ENCODE measurements at places on chromosomes 1 and 21.

GRCh38 chr1:67732750-67733151 lies 47.8 kb downstream of the GADD45A start:
- H3K27me3 ChIP-seq: no peaks in the 10 kb centered on the region
- H3K36me3 ChIP-seq: no peaks in the 10 kb centered on the region
- H3K4me3 ChIP-seq: no peak overlapping the region
- H3K27ac ChIP-seq: no peak overlapping the region
- no peak for DNase-seq

DNA sequence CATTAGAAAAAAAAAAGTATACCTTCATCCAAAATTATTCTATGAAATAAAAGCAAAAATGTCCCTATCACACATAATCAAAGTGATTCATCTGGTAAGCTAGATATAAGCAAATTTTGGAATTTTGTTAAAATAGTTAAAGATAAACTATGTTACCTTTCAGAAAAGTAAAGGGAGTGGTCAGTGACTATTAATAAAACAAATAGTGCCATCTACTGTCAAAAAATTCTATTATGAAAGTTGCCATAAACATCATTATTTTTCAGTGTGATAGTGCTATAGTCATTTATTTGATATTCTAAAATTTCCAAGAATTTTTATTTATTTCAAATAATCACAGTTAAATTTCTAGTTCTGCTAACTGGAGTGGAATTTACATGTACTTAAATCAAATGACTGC lies 803.7 kb downstream of the KCNT2 start:
- H3K27ac ChIP-seq: no peak overlapping the region
- H3K27me3 ChIP-seq: no peaks in the 10 kb centered on the region
- no peaks in the 10 kb centered on the region for H3K4me1 ChIP-seq
- no peaks in the 10 kb centered on the region for H3K36me3 ChIP-seq
- no peak overlapping the region for H3K4me3 ChIP-seq
- DNase-seq: no peak

DNA sequence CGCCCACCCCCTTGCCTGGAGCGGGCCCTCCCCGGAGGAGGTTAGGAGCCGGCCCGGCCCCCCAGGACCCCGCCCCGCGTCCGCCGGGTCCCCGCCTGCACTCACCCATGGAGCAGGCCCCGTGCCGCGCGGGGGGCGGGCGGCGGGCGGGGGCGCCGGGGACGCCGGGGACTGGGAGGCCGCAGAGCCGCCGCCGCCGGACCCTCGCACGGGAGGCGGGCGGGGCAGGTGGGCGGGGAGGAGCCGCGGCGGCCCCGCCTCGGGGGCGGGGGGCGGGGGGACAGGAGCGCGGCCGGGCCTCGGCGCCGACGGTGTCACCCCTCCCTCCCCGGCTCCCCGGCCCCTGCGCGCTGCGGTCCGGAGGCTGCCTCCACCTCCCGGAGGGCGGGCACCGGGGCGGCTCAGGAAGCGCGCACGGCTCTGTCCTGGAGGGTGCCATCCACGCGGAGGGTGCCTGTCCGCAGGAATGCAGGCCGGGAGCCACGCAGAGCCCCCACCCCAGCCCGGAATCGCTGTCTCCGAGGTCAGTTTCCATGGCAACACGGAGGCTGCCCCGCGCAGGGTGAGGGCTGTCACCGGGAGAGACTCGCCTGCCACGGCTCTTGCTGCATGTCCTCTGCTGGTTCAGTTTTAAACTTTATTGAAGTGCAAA lies 5.9 kb upstream of the PLEKHG5 start:
- H3K27ac ChIP-seq: no peak overlapping the region
- peaks cover 5% of the 10 kb centered on the region for H3K4me1 ChIP-seq
- H3K4me3 ChIP-seq: peak overlapping the region; percentile 93
- DNase-seq: peak; percentile 48
- no peaks in the 10 kb centered on the region for H3K36me3 ChIP-seq
- H3K27me3 ChIP-seq: no peaks in the 10 kb centered on the region

GRCh38 chr1:200895801-200896530 lies 1.3 kb downstream of the INAVA start:
- DNase-seq: no peak
- peaks cover 10% of the 10 kb centered on the region for H3K4me1 ChIP-seq
- H3K27me3 ChIP-seq: no peaks in the 10 kb centered on the region
- no peaks in the 10 kb centered on the region for H3K36me3 ChIP-seq

DNA sequence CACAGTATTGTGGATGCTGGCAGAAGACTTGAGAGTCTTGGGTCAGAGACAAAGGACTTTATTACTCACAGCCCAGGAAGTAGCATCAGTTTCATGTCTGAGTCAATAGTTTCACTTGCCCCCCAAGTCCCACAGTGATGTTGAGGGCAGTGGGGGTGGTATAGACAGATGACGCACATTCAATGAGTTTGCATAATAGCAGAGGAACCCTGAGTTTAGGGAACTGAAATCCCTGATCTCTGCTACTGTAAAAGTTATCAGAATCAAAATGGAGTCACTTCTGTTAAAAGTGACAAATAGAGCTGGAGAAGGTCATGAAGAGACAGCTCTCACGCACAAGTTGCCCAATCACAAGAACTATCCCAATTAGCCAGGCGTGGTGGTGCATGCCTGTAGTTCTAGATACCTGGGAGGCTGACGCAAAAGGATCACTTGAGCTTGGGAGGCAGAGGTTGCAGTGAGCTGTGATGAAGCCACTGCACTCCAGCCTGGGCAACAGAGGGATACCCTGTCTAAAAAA lies 11.5 kb upstream of the HCRTR1 start:
- no peaks in the 10 kb centered on the region for H3K36me3 ChIP-seq
- no peaks in the 10 kb centered on the region for H3K4me1 ChIP-seq
- no peak for DNase-seq
- H3K27ac ChIP-seq: no peak overlapping the region

DNA sequence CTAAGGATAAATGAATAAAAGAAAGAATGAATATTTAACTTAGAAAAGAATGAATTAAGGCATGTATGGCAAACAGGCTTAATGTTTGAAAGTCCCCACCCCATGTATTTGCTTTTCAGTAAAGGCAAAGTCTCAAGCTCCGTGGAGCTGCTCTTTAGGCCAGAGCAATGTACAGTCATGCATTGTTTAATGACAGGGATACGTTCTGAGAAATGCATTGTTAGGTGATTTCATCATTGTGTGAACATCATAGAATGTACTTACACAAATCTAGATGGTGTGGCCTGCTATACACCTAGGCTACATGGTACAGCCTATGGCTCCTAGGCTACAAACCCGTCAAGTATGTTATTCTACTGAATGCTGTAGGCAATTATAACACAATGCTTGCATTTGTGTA lies 51.6 kb upstream of the SPATA6 start:
- H3K4me1 ChIP-seq: no peaks in the 10 kb centered on the region
- no peak overlapping the region for H3K4me3 ChIP-seq
- no peak for DNase-seq
- no peaks in the 10 kb centered on the region for H3K27me3 ChIP-seq
- no peaks in the 10 kb centered on the region for H3K36me3 ChIP-seq

DNA sequence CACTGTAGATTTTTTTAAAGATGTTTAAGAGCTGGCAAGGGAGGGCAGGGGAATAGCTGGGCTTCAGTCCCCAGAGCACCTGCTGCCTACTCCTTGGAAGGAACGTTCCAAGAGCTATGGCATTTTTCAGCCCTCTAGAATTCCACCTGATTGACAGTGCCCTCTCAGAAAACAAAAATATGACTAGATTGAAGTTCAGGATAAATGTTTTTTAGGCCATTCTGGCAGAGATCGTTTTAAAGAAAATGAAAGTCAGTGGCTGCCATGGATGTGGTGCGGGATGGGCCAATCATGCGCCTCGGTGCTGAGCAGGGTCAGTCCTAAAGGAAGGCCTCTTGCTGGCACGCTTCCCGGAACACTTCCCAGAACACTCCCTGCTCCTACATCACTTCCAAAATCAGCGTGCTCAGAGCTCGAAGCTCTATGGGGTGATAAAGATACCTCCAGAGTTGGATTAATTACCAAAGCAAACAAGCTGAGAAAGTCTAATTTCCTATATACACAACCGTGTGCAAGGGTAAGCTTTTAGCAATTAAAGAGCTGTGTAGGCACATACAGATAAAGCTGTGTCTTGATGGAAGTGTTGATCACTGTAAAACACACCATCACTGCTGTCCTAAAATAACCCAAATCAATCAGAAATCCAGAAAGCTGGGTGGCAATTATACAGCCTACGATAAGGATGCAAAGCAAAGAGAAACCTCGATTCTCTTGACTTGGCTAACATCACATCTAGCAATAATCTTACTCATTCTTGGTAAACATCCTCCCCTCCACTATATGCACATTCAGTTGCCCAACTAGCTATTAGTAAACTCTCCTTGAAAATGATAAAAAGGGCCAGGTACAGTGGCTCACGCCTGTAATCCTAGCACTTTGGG lies 34.6 kb downstream of the TGFBR3 start:
- H3K36me3 ChIP-seq: no peaks in the 10 kb centered on the region
- H3K27me3 ChIP-seq: no peaks in the 10 kb centered on the region
- peak; percentile 96 for DNase-seq
- peak overlapping the region; percentile 15 for H3K27ac ChIP-seq
- peaks cover 9% of the 10 kb centered on the region for H3K4me1 ChIP-seq
- H3K4me3 ChIP-seq: no peak overlapping the region

- H3K36me3 ChIP-seq: no peaks in the 10 kb centered on the region
- no peak for DNase-seq
- H3K27ac ChIP-seq: no peak overlapping the region
- H3K4me3 ChIP-seq: no peak overlapping the region
- no peaks in the 10 kb centered on the region for H3K4me1 ChIP-seq
- H3K27me3 ChIP-seq: no peaks in the 10 kb centered on the region
These were observed 48.3 kb downstream of the SLC22A15 start for GRCh38 chr1:116024626-116025025.

GRCh38 chr1:24167008-24167407 lies 20.1 kb downstream of the IFNLR1 start:
- no peak overlapping the region for H3K27ac ChIP-seq
- DNase-seq: no peak
- no peaks in the 10 kb centered on the region for H3K27me3 ChIP-seq
- no peaks in the 10 kb centered on the region for H3K36me3 ChIP-seq
- no peak overlapping the region for H3K4me3 ChIP-seq
- H3K4me1 ChIP-seq: no peaks in the 10 kb centered on the region

- DNase-seq: no peak
- no peaks in the 10 kb centered on the region for H3K27me3 ChIP-seq
- H3K36me3 ChIP-seq: no peaks in the 10 kb centered on the region
- no peak overlapping the region for H3K4me3 ChIP-seq
These were observed 172.2 kb downstream of the HHIPL2 start for GRCh38 chr1:222375701-222376100.

GRCh38 chr1:94962409-94963265 lies 35.7 kb upstream of the CNN3 start:
- H3K27ac ChIP-seq: no peak overlapping the region
- no peaks in the 10 kb centered on the region for H3K27me3 ChIP-seq
- H3K36me3 ChIP-seq: no peaks in the 10 kb centered on the region

- no peak overlapping the region for H3K4me3 ChIP-seq
- DNase-seq: no peak
These were observed 47.8 kb upstream of the KANK4 start for GRCh38 chr1:62367005-62367557.

- DNase-seq: peak; percentile 77
- H3K4me3 ChIP-seq: no peak overlapping the region
- no peaks in the 10 kb centered on the region for H3K27me3 ChIP-seq
- no peaks in the 10 kb centered on the region for H3K36me3 ChIP-seq
These were observed 179.4 kb downstream of the HIVEP3 start for GRCh38 chr1:41739061-41739955.

DNA sequence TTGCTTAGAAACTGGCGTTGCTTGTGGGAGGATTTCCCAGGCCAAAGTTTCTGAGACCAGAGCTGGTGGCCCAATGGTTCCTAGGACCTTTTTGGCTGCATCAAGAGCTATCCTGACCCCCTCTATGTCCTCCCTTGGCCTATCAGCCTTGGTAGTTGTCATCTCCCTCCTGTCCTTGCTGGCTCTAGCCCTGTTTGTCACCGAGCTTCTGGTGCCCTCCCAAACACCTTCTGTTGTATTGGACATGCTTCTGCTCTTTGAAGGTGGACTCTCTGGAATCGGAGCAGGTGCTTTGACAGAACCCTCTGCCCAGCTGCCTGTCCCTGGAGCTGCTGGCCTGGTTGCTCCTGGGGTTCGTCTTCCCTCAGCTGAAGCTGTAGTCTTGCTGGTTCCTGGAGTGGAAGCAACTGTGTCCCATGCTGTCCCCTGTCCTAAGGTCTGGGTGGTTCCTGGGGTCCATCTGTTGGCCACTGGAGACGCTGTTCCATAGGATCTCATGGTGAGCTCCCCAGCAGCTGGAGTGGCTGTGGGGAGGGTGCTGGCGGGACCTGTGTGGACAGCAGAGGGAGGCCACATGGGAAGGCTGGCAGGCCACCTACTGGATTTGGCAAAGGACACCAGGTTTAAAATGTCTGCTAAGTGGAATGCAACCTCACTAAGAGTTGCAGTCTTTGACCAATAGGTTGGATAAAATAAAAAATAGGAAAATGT lies 9.4 kb downstream of the FCAMR start:
- no peaks in the 10 kb centered on the region for H3K4me1 ChIP-seq
- H3K36me3 ChIP-seq: no peaks in the 10 kb centered on the region
- no peak overlapping the region for H3K27ac ChIP-seq
- no peak for DNase-seq

GRCh38 chr1:64308866-64309265 lies 105.4 kb downstream of the UBE2U start:
- H3K4me3 ChIP-seq: no peak overlapping the region
- no peak for DNase-seq
- no peaks in the 10 kb centered on the region for H3K36me3 ChIP-seq
- no peaks in the 10 kb centered on the region for H3K4me1 ChIP-seq
- H3K27ac ChIP-seq: no peak overlapping the region
- H3K27me3 ChIP-seq: no peaks in the 10 kb centered on the region

GRCh38 chr1:25080294-25081209 lies 150.5 kb upstream of the RUNX3 start:
- no peaks in the 10 kb centered on the region for H3K36me3 ChIP-seq
- H3K4me3 ChIP-seq: no peak overlapping the region
- H3K27me3 ChIP-seq: no peaks in the 10 kb centered on the region
- no peak overlapping the region for H3K27ac ChIP-seq
- DNase-seq: peak; percentile 23
- H3K4me1 ChIP-seq: no peaks in the 10 kb centered on the region

GRCh38 chr1:215986401-215986800 lies 419.3 kb downstream of the KCTD3 start:
- no peak for DNase-seq
- H3K4me1 ChIP-seq: no peaks in the 10 kb centered on the region
- no peak overlapping the region for H3K4me3 ChIP-seq
- no peaks in the 10 kb centered on the region for H3K36me3 ChIP-seq

DNA sequence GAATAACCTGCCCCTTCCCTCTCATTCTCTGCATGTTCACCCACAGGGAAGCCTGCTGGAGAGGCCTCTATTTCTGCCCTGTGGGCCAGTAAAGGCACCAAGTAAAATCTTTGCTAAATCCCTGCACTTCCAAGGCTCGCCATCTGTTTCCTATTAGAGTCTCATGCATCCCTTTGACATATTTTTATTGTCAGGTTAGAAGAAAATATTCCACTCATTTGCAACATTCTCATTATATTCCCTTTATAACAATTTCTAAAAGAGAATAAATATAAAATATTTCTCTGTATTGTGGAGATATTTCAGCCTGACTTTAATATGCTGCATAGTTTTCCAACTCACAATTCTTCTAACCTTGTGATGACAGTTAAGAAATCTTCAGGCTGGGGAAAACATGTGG lies 340.4 kb upstream of the VAMP3 start:
- H3K4me1 ChIP-seq: peaks cover 3% of the 10 kb centered on the region
- DNase-seq: no peak
- no peaks in the 10 kb centered on the region for H3K27me3 ChIP-seq
- H3K4me3 ChIP-seq: no peak overlapping the region
- H3K27ac ChIP-seq: no peak overlapping the region
